NCI-H446 treated with DMSO at 0.1 percent for 48 hours (cell line): ENCODE measurements at places on chromosomes 1 and 21.

GRCh38 chr1:8252266-8252951, 65.5 kb upstream of the SLC45A1 start:
- DNase-seq = peak; percentile 6

DNA sequence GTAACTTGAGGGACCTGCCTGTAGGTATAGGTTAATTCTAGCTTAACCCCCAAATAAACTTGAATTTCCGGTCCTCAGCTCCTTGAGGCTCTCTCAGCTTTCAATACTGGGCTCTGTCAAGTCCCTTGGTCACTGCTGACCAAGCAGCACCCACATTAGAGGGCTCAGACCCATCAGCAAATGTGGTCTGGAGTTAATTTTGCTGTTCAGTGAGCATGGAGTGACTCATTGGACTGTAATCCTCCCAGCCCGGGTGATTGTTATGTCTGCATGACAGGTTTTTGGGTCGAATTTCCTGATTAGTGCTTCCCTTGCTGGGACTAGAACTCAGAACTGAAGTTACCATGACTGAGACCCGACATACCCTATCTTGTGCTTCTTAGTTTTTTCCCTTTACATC, 130.6 kb downstream of the URB2 start:
- no peak for DNase-seq

DNA sequence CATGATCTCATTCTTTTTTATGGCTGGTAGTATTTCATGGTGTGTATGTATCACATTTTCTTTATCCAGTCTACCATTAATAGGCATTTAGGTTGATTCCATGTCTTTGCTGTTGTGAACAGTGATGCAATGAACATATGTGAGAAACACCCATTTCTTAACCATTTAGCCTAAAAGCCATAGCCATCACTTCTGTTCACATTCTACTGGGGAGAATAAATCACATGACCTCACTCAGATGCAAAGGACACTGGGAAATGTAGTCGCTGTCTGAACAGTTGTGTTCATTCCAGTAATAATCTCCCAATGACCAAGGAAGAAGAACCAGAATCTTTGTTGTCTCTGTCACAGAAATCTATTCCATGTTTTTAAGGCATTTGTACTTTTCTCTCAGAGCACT, 15.1 kb upstream of the PLA2G2E start:
- no peak for DNase-seq

DNA sequence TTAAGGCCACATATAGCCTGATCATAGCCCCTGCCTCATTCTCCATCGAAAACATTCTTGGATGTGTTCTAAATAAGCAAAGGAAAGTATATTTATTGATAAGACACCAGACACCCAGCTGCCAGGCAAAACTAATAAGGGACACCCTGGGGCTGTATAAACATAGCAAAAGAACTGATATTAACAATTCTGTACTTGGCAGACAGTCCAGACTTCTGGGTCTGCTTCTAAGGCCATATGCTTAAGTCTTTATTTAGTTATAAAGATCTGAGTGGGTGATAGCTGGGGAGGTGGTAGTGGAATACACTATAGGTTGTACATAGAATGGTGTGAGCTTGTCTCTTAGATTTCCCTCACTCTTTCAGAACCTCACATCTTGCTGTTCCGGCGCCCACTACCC, 3.9 kb downstream of the CKS1B start:
- no peak for DNase-seq

DNA sequence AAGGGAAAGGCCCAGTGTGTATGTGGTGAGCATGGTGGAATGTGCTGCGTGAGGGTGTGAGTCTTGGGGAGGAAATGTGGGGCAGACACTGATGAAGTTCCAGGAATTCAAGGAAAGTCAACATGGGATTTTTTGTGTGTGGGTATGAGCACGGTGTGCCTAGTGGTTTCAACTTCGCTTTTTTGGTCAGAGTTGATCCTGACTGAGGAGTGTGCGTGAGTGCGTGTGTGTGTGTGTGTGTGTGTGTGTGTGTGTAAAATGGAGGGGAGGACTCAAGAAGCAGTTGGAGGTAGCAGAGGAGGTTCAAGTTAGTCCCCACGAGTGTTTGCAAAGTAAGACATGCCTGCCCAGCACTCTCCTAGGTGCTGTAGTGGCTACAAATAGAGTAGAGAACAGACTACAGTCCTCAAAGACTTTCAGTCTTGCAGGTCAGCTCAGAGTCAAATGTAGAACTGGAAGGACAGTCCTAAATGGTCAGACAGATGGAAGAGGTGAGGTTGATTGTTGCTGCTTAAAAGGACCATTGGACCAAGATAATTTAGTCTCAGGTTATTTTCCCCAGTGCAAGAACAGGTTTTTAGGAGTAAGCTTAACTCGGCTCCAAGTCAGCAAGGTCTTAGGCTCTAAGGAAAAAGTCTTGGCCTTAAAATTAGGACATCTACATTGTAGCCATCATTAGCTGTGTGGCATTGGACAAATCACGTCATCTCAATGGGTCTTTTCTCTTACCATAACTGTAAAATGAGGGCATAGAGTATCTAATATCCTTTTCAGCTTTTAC, 25.0 kb downstream of the SLAMF1 start:
- DNase-seq = no peak

GRCh38 chr1:205538235-205538840, 33.9 kb downstream of the CDK18 start:
- DNase-seq = no peak

- no peak for DNase-seq
These were observed at the start of gene SH3D21 for GRCh38 chr1:36306210-36306901. Gene SH3D21, plus strand, starts transcription at chr1:36306368. Its CDS starts 53 bp downstream, at chr1:36306421.

- DNase-seq = peak; percentile 83
These were observed 16.6 kb upstream of the DR1 start for GRCh38 chr1:93328809-93329760.
